Activated T-cell treated with anti-CD3 and anti-CD28 coated beads, Interleukin-2, amount 50 U/mL, for 72 hours (primary cell): ENCODE measurements at places on chromosomes 12 and 14. TPM values are rescaled to one million over a fixed set of nuclear protein-coding genes. Genes with fewer than 3 reads are reported as not detected.

The PTCSC3 gene
- total RNA-seq, result not detected

The SNAPC1 gene
- 7.8 TPM for total RNA-seq

The PITPNM2 gene
- total RNA-seq, result 18.1 TPM

The FOXG1 gene
- total RNA-seq, result not detected

The KRT6C gene
- total RNA-seq, result not detected

The KRT74 gene
- not detected for total RNA-seq

The RERG gene
- not detected for total RNA-seq
